ENCODE measurements at places on chromosomes 6 and 20.

GRCh38 chr20:51013577-51014330 is 9.2 kb downstream of the KCNG1 start:
- no peak for DNase-seq

GRCh38 chr6:155292711-155293110 is 21.6 kb downstream of the TFB1M start:
- DNase-seq, result no peak

DNA sequence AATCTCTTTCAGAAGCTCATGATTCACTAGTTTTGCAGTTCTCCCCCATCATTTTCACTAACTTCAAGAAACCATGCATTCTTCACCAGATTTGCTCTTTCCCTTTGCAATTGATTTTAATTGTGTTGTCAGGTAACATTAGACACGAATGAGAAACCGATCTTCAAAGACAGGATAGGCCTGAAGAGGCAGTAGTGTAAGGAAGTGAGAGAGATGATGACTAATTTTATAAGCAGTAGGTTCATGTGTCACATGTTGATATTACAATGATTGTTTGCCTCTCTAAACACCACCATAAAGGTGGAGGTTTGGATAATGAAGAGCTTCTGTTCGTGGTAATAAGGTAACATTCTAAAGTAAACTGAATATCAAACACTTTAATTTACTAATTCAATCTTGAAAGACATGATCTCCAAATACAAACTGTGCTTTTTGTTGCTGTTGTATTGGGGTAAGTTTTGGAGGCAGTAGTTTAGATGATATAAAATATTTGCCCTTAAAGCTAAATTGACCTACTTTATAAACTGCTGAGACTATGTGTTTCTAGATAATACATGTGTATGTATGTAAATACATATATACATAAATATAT is 207.2 kb downstream of the PHACTR1 start:
- DNase-seq, result no peak

GRCh38 chr20:5080384-5080877 is 39.3 kb downstream of the PCNA start:
- no peak for DNase-seq

GRCh38 chr6:157386454-157386853 is 5.5 kb downstream of the ZDHHC14 start:
- DNase-seq, result no peak

DNA sequence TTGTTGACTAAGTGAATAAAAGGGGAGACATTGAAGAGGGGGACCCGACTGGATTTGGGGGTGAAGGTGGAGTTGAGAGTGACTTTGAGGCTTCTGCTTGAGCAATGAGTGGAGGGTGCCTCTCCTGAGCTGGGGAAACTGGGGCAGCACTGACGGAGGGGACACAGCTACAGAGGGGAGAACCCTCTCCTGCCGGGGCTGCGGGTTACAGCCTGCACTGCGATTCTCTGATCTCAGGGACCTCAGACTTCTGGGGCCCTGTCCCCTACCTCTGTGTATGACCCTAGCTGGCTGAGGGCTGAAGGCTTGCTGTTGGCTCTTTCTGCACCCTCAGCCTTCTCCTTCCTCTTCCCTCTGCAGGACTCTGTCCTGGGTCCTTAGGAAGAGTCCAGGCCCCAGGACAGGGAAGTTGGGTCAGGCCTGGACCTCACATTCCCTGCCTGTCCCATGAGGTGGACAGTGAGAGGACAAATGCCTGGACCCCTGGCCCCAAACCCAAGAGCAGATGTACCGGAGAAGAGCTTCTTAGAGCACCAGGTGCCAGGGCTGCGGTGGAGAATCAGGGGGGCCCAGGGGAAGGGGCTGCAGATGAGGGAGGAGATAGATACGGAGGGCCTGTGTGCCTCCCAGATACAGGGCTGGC is 13.7 kb upstream of the FAM110A start:
- DNase-seq, result no peak

DNA sequence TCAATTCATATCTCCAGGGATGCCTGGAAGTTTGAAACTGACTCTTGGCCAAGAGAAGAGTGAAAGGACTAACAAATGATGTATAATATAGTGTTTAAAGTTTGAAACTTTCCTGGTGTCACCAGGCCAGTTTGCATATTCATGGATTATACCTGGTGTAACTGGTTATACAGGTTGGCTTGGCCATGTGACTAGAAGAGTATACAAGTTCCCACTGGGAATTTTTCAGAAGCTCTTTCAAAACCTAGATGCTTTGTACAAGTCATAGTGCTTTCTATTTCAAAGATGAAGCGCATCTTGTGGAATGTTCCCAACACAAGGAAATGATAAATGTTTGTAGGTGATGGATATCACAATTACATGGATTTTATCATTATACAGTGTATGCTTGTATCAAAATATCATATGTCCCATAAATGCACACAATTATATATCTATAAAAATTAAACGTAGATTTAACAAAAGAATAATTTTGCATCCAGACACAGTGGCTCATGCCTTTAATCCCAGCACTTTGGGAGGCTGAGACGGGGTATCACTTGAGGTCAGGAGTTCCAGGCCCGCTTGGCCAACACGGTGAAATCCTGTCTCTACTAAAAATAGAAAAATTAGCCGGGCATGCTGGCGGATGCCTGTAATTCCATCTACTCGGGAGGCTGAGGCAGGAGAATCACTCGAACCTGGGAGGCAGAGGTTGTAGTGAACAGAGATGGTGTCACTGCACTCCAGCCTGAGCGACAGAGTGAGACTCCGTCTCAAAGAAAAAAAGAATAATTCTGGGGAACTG is 1420.2 kb downstream of the GRIK2 start:
- DNase-seq, result no peak

- no peak for DNase-seq
These were observed 39.1 kb downstream of the MDFI start for GRCh38 chr6:41677124-41677921.

- no peak for DNase-seq
These were observed 1.8 kb downstream of the FAM83D start for GRCh38 chr20:38927902-38928578.

GRCh38 chr6:28207510-28208110 is 17.5 kb upstream of the ZSCAN9 start:
- no peak for DNase-seq

DNA sequence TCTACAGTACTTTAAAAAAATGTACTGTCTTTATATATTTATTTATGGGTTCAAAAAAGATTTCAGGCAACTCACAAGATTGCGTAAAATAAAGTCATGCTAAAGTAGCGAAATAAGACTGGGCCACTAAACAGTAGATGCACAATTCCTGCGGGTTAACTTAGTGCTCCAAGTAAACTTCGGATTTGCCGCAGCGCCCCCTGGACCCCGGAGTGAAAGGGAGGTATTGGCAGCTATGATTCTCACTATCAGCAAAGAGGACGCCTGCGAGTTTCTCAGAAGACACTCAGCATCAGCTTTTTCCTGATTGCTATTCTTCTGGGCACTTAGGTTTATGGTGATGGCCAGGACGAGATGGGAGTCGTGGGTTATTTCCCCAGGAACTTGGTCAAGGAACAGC is 1.4 kb downstream of the OTOR start:
- DNase-seq, result no peak

GRCh38 chr6:168206661-168207274 is 112.8 kb downstream of the DACT2 start:
- DNase-seq, result no peak

DNA sequence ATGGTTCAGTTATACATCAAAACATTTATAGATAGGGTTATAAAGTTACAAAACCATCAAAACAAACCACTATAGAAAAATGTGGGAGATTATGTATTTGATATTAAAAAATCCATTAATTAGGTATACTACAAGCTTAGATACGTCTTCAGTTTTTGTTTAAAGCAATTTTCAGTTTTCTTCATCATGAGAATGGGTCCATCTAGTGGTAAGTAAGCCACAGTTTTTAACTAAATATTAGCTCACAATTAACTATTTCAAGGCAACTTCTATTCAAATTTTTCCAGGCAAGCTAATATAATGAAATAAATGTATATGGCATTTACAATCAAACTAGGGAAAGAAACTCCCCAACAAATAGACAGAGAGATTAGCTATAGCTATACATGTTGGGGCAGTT is 44.4 kb downstream of the RNGTT start:
- DNase-seq, result no peak

DNA sequence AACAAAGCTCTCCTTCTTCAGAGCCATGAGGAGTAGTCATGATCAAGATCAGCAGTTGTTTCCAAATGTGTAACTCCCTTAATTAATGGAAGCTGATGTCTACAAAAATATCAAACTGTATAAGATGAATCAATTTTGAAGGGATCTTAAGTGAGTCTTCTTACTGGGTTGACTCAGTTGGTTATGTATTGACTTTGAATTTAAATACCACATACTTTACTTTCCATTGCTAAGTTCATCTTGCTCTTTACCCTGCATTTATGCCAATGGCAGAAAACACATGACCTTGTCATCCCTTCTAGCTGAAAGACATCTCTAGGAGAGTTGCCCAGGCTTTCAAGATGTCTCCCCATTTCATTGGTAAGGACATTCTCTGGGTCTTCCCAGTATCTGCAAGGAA is 123.2 kb upstream of the STMND1 start:
- DNase-seq, result no peak

DNA sequence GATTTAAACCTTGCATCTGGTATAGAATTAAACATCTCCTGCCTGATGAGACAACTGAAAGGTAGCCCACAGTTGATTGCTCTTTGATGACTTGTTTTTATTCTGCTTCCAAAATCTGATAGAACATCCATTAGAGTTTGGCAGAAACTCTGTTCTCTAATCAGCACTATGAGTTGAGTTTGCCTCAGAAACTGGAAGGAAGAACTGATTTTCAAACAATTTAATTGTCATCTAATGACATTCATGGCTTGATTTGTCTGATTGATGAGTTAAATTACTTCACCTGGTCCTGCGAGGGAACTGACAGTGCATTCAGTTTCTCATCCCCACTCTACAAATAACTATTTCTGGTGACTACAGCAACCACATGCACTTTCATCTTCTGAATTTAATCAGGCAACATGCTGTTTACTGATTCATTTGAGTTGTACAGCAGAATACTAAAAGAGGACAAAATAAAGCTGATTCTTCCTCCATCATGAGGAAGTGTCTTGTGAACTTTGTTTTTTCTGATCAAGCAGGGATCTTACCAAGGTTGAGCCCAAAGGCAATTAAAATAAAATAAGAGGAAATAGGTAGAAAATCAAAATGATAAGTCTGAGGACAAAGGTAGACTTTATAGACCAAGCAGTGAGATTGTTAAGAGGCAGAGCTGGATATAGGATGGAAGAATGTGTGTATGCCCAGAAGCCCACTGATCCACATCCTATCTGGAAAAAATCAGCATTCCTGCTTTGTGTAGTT is 15.7 kb upstream of the MRAP2 start:
- no peak for DNase-seq

GRCh38 chr20:35007891-35008290 is 52.2 kb downstream of the MYH7B start:
- no peak for DNase-seq

- no peak for DNase-seq
These were observed 160.1 kb upstream of the BEND3 start for GRCh38 chr6:107275330-107275865.

- no peak for DNase-seq
These were observed 309.1 kb upstream of the IMPG1 start for GRCh38 chr6:76381612-76382011.

DNA sequence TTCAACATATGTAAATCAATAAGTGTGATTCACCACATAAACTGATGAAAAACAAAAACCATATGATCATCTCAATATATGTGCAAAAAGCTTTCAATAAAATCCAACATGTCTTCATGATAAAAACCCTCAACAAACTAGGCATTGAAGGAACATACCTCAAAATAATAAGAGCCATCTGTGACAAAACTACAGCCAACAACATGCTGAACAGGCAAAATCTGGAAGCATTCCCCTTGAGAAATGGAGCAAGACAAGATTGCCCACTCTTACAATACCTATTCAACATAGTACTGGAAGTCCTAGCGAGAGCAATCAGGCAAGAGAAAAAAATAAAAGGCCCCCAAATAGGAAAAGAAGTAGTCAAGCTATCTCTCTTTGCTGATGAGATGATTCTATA is 76.5 kb downstream of the OTOR start:
- no peak for DNase-seq

- no peak for DNase-seq
These were observed 21.1 kb downstream of the FOXA2 start for GRCh38 chr20:22563062-22563965.

DNA sequence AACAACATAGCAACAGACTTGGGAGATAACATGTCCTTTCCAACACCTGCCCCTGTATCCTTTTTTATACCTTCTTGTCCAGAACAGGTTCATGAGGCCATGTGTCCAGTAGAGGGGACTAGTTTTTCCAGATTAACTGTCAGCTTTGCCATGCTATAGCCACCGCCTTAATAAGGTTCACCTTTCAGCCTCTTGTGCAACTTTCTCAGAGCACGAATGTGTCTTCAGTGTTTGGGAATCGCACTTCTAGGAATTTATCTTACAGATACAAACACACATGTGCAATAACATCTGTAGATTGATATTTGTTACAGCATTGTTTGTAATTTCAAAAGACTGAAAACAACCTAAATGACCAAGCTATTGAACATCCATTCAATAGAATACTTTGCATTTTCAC is 21.4 kb downstream of the NCR2 start:
- DNase-seq, result no peak

GRCh38 chr6:133587546-133588160 is 301.3 kb upstream of the TCF21 start:
- no peak for DNase-seq

DNA sequence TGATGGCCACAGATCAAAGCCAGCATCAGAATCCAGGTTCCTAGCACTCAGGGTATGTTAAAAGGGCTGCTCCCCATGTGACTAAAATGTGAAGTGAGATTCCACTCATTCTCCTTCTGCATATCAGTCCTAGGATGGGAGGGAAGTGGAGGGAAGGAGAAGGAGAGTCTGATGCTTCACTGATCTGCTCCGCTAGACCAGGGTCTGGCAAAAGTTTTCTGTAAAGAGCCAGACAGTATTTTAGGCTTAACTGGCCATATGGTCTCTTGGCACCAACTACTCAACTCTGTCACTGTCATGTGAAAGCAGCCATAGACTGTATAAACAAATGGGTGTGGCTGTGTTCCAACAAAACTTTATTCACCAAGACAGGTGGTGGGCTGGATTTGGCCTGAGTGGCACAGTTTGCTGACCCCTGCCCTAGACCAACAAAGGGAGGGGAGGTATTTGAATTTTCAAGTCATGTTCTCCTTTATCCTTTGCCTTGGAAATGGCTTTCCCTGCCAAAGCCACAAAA is 22.6 kb downstream of the GHRH start:
- no peak for DNase-seq

- DNase-seq, result no peak
These were observed 22.2 kb downstream of the APCDD1L start for GRCh38 chr20:58492795-58493524.

- DNase-seq, result no peak
These were observed 98.7 kb downstream of the TSHZ2 start for GRCh38 chr20:53070706-53071392.

DNA sequence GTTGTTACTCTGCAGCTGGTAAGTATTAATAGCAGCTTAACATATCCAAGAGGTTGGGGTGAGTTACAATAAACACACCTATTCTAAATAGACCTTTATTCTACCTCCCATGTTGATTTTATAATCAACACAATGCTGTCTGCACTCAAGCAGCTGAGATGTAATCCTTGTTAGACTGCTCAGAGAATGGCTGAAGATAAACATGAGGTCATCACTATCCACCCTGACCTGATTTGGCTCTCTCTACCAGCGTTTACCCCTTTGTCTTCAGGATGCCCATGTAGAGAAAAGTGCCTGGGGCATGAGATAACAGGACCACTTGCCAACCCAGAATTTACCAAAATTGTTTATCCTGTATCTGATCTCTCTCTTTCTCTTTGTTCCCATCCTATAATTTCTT is 220.7 kb upstream of the DEFB112 start:
- DNase-seq, result no peak

Data from esophagus squamous epithelium (tissue), 5 donors.